ENCODE measurements at places on chromosomes 3 and 15.
A peak's percentile ranks its signal among the peaks of the same experiment; 100 is the strongest.

GRCh38 chr15:47412802-47413201, 304.5 kb upstream of the SEMA6D start:
- DNase-seq = no peak

- no peak for DNase-seq
Observed at GRCh38 chr3:61564395-61565059, 3.2 kb downstream of the PTPRG start.

DNA sequence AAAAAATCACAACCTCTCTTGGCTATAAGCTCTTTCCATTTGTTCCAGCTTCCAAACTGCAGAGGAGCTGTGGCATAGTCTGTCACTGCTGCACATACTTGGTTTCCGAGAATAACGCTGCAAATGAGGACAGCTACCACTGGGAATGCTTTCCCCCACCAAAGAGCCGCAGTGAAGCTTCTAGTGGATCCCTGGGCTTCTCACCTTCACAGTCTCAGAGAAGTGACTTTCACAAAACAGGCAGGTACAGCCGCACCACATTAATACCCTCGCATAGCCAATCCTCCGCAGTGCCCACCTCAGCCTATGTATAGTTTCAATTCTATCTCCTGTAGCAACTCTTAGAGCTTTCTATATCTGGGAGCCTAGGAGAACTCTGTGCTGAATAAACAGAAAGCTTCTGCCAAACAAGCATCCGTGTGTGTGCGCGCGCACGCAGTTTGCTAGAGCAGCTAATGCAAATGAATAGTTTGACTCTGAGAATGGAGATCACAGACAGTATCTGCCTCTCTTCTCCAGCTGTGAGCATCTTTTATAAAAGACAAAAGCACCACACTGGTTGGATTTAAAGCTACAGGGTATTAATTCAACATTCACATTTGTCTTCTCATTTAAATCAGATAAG, 81.9 kb upstream of the PLXND1 start:
- peak; percentile 96 for DNase-seq

GRCh38 chr3:69868841-69869420, 129.7 kb downstream of the MITF start:
- DNase-seq = no peak

DNA sequence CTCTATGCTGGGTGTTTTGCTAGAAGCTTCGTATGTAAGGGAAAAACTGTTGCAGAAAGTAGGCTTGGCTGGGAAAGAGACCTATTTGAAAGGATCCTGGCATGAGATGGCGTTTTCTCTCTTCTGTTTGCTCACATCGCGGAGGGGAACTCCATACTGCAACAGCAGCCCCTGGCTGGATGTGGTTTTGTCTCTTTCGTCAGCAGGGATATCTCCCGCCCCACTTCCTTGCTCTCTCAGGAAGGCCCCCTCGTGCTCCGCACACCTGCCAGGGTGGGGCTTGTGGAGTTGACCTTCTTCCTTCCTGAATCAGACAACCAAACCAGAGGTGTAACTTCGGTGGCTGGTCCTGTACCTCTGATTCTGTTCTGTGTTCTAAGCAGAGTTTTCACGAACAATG, 26.4 kb upstream of the MYZAP start:
- DNase-seq = peak; percentile 83

DNA sequence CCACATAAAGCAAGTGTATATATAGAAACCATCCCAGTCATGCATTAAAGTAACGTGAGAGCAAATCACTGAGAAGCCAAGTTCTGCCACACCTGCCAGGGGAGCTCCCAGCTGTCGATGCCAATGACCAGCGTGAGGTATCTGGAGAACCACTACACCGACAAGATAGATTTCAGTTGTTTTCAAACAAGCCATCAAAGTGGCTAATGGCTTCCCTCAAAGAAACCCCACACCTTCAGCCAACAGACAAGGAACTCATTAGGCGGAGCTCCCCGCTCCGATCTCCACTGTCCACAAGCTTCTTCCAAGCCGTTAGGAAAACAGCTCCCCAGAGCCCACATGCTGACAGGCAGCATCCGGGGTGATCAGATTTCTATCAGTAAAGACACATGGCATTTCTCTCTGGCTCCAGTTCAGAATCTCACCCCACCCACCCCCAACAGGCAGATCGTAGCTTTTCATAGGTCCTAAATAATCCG, 54.2 kb upstream of the SPATA12 start:
- DNase-seq = peak; percentile 49

- DNase-seq = no peak
Observed at GRCh38 chr15:63931556-63931955, 97.8 kb upstream of the HERC1 start.

DNA sequence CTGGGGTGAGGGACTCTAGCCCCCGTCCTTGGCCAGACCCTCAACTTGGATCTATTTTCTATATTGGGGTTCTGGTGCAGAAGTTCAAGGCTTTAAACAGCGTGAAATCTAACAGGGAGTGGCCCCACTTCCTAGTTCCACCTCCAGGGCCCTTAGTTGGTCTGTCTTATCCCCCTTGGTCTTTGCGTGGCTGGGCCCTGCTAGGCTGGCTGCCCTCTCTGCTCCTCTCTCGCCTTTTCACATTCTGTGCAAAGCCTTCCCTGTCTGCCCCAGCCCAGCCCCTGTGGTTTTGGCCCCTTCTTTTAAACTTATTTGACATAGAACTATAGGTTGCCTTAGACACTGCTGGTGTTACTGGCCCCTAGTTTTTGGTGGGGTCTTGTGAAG, 5.6 kb downstream of the PPCDC start:
- no peak for DNase-seq

GRCh38 chr15:63678393-63678792, 81.2 kb downstream of the FBXL22 start:
- DNase-seq = no peak

- DNase-seq = no peak
Observed at GRCh38 chr15:76310475-76311099, 682 bp downstream of the ETFA start.

DNA sequence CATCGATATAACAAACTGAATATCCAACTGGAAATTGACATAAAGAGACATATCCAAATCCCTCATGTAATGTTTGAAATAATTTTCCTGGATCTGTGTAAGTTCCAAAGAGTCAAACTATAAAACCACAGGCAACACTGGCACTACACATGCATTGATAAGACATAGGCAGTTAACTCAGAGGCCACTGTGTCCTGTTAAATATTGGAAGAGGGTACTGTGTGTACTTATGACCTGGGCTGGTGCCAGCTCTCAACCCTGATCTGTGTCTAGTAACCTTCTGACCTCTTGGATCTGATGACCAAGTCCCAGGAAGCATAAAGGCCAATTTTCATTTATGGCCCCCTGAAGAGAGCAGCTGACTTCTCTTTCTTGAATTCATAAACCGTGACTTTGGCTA, 4.5 kb downstream of the NR1I2 start:
- DNase-seq = no peak

DNA sequence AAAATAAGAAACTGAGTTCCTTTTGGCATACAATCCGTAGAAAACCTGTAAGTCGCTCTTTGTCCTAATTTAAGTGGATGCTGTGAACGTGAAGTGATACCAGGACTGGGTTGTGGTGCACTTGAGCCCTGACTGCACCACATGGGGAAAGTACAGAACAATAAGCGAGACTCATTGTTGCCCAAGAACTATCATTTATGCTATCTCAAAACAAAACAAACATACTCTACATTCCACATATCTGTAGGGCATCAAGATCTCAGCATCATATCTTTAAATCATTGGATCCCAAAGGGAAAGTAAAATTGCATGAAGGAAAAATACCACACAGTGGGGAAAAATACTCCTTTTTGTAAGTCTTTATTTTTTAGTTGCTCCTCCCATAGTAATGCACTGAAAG, 580.3 kb downstream of the MECOM start:
- no peak for DNase-seq

GRCh38 chr3:33061782-33062181, 35.2 kb downstream of the GLB1 start:
- no peak for DNase-seq

DNA sequence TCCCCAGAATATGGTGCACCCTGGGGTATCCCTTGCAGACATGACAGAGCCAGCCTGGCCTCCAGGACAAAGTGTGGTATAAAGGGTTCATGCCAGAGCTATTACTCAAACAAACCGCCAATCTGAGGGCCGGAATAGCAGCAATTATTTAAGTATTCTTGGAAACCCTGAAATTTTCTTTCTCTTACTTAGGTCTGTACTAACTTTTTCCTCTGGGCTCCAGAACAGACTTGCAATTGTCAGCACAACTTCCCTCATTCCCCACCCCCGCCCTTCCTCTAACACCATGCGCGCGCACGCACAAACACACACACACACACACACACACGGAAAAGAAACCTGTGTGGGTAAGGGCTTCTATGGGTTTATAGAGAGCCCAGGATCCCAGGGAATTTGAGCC, 56.3 kb downstream of the ISG20 start:
- no peak for DNase-seq

DNA sequence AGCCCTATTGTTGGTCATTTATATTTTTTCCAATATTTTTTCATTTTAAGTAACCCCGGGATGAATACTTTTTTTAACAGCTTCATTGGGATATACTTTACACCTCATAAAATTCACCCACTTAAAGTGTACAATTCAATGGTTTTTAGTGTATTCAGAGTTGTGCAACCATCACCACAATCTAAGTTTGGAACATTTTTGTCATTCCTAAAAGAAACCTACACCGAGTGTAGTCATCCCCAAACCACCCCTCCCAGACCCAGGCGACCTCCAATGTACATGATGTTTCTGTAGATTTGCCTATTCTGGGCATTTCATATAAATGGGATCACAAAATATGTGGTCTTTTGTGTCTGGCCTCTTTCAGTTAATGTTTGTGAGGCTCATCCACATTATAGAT, 118.3 kb upstream of the FRMD4B start:
- DNase-seq = no peak

DNA sequence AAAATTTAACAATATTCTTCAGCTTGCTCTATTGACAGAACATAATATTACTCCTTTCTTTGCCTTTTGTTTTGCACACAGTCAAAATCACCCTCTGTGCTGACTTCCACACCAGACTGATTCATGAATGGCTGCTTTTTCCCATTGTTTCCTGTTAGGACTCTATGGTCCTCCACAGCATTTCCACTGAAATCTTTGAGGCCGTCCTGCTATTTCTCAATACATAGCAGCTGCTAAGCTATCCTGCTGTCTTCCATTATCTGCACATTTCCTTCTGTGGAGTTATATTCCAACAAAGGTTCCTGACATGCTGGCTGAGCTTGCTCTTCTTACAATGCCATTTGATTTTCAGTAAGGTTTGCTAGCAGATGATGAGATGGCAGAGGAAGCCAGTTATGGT, 153.3 kb downstream of the EPHA3 start:
- DNase-seq = no peak

DNA sequence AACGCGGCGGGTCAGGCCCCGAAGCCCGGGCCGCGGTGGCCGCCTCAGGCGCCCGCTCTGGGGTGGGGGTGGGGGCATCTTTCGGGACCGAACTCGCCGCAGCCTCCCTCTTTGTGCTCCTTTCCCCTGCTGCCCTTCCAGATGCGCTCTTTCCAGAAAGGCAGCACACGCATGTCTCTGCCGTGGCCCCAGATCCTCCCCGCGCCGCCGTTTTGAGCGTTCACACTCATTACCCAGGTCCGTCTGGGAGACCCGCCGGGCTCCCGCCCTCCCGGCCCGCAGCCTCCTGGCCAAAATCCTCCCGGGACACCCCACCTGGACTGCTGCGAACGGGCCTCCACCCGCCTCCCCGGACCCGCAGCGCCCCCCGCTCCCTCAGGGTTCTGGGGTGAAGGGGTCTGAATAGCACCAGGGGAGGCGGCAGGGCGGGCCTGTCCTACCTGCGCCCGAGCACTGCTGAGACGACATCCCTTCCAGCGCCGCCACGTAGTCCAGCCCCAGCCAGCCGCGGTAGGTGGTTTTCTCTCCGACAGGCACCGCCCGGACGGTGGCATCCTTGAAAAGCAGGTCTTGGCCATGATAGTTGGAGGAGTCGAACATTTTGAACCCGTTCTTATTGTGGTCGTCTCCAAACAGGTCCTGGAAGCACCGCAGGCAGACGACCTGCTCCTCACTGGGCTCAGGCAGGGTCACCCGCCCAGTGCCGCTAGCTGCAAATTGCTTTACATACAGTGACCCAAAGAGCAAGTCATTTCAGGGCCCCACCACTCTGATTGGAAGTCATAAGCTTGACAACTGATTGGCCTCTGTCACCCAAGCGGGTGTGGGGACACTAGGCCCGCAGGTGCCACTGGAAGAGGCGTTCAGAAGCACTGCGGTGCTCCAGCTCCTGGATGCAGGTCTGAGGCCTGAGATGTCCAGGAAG, 25.9 kb downstream of the MELTF start:
- peak; percentile 57 for DNase-seq

DNA sequence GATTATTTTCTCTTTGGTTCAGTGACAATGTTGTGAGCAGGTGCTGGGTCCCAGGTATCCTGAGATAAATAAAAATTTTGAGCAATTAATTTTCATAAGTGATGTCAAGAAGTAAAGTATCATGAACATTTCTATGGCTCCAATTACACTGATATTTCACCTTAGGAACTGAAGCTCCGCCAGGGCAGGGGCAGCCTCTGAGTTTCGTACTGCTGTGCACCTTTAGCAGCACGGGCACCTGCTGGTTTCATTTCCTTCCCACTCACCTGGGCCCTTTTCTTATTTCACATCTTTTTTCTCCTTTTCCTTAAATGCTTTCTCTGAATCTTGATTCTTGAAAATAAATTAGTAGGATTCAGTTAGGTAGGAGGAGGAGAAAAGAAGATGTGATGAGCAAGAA, 1.2 kb upstream of the IL1RAP start:
- no peak for DNase-seq

DNA sequence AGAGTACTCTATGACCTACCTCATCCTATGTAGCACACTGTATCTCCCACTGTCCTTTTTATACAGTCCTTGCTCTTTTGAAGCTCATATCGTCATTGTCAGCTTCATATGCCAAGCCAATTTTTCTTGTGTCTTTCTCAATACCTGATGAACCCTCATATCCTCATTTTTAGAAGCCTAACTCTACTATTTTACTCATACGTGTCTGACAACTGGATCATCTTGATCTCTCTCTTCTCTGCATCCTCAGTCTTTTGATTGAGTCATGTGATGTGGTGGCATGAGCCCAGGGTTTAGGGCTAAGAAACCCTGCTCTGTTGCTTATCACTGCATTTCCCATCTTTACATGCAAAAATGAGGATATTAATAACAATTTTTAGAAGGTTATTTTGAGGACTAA, 352.0 kb downstream of the LPP start:
- DNase-seq = no peak

GRCh38 chr15:63523306-63523990, 19.1 kb downstream of the USP3 start:
- DNase-seq = no peak

GRCh38 chr3:30864836-30865235, 29.6 kb downstream of the GADL1 start:
- DNase-seq = no peak

GRCh38 chr3:27385504-27385903, 16.3 kb upstream of the NEK10 start:
- DNase-seq = no peak

Measured in COR-L47 (cell line).